ENCODE measurements at places on chromosomes 6 and 20.

GRCh38 chr6:111692327-111693164 is 86.9 kb upstream of the TRAF3IP2 start:
- DNase-seq, result no peak

GRCh38 chr6:155089746-155090145 is 94.6 kb downstream of the TIAM2 start:
- DNase-seq, result peak; percentile 9

DNA sequence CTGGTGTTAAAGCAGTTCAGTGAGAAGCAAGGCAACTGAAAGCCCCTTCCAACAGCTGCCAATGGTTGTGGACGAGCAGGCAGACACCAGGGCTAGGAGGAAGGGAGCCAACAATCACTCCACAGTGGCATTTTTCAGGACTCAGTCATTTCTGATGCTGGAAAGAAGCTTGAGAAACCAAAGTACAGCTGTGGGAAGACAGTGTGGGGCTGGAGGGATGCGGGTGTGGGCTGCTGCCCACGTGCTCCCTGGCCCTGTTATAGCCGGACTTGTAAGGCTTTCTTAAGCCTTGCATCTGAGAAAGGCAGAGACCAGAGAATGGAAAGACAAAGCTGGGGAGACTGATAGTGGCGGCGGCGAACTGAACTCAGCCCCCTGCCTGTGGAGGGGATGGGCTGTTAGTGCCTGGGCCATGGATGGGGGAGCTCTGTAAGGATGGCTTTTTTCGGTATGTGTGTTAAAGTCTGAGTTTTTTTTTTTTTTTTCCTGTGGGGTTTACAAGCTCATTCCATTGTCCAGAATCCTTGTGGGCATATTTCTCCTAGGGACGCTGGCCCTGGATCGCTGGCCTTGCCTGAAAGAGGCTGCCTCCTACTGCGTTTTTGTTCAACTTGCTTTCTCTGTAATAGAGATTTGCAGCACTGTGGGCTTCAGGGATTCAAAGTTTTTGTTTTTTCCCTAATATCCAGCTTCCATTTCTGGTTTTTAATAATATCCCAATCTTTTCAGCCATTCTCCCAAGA is 91.7 kb downstream of the GJA10 start:
- DNase-seq, result peak; percentile 96

DNA sequence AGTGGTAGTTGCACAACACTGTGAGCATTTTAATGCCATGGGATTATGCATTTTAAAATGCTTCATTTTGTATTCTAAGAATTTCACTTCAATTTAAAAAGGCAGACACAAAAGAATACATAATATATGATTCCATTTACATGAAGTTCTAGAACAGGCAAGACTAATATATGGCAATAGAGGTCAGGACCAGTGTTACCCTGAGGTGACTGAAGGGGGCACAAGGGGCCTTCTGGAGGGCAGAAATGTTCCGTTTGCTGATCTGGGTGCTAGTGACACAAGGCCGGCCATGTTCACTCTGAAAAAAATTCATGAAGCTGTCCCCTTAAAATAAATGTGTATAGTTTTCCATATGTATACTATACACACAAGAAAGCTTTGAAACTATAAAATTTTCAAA is 28.5 kb downstream of the TASP1 start:
- no peak for DNase-seq

GRCh38 chr6:18477301-18477941 is 90.3 kb downstream of the RNF144B start:
- peak; percentile 37 for DNase-seq

DNA sequence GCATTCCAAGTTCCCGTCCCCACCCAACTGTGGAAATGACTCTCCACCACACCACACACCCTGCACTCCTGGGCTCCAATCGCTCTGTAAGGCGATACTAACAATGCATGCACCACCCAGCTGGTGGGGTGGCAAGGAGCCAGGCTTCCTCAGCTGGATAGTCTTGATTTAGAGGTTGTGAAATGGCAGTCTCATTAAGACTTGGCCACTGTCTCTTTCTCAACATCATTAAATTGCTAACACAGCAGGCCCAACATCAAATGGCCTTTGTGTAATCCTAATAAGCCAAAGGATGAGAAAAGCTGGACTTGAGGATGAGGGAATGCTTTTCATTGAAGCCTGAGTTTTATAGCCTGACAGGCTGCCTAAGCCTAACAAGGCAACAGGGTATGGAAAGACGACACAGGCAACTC is 223.7 kb downstream of the GMDS start:
- peak; percentile 88 for DNase-seq

DNA sequence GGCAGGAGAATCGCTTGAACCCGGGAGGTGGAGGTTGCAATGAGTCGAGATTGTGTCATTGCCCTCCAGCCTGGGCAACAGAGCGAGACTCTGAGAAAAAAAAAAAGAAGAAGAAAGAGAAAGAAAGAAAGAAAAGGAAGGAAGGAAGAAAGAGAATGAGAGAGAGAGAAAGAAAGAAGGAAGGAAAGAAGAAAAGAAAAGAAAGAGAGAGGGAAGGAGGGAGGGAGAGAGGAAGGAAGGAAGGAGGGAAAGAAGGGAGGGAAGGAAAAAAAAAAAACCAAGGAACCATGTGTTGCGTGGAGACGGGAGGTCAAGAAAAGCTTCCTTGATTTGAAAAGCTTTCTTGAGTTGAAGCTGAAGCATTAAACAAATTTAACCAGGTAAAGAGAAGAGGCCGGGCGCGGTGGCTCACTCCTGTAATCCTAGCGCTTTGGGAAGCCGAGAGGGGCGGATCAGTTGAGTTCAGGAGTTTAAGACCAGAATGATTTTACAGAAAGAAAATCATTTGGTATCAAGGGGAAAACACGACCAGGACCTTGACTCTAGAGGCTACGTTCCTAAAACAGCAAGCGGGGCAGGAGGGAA is 90.5 kb upstream of the PRSS16 start:
- DNase-seq, result peak; percentile 8

GRCh38 chr20:38307371-38308046 is 3.6 kb downstream of the BPI start:
- peak; percentile 85 for DNase-seq

- peak; percentile 19 for DNase-seq
Measured at GRCh38 chr6:148351309-148351708, 8.7 kb downstream of the SASH1 start.

DNA sequence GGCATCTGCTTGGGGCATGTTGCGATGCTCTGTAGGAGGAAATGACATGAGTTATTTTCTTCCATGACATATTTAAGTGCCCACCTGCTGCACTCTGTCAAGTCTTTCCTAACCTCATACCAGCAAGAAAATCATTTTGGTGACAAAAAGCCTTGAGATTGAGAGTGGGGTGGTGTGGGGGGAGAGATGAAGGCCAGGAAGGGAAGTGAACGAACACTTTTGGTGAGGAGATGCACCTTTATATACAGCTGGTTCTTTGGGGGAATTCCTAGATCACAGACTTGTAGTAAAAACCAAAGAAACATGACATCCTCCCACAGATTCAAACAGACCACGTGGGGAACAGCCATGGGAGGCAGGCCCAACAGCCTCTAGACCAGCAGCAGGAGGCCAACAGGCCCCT is 26.1 kb downstream of the NCOA5 start:
- DNase-seq, result no peak

DNA sequence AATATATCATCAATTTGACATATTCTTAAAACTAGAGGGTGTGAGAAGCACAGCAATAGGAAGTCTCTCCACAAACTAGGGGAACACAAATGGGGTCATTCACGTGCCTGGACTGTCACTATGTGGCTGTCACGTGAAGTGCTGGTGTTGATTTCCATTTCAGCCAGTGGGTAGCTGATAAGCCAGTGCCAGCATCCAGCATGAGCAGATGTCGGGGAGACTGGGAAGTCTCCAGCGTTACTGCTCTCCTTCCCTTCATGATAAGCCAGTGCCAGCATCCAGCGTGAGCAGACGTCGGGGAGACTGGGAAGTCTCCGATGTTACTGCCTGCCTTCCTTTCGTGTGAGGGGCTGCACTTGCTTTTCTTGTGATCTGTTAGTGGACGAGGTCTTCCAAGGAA is 5.6 kb upstream of the SLC17A9 start:
- no peak for DNase-seq

GRCh38 chr6:24824142-24824938 is 25.6 kb upstream of the ARMH2 start:
- no peak for DNase-seq

DNA sequence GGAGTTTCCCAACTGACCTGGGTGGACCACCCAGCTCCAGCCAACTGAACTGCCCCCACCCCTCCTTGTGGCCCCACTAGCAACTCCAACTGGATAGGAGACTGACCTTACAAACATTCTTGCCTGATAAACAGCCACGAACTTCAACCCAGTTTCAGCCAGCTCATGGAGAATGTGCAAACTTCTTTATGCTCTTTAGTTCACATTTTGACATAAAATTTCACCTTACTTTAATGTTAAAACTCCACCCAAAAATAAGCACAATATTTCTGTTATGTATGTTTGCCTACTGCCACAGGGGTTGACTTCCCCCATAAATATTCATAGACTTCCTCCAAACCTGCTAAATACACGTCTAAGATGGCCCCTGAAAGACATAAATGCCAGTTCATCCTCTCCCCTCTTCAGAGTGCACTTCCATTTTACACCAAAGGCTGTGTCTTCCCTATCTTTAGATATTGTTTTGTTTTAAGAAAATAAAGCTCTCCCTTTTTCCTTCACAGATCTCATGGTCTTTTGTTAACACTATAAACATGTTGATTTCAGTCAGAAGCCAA is 643.7 kb downstream of the EPM2A start:
- no peak for DNase-seq

DNA sequence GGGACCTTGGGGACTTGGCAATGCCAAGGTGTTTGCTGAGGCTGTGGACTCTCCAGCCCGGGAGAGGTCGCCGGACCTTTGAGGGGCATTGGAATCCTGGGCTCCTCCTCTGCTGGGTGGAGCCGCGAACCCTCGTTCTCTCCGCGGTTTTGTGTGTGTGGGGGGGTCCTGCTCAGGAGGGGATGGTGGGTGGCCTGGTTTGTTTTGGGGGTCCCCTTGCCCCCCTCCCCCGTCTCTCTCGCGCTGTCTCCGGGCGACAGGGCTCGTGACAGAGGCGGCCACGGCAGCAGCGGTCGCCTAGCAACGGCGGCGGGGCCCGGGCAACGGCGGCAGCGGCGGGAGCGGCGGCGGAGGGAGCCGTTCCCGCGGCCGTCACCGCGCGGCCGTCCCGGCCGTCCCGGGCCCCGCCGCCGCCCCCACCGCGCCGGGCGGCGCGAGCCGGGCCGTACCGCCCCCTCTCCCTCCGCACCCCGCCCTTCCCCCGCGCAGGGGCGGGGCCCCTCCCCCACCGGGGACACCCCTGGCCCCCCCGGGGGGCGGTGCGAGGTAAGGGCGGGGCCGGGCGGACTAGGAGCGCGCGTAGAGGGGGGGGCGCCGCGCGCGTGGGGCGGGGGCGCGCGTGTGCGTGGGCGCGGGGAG is 7.8 kb downstream of the SYNGAP1 start:
- DNase-seq, result peak; percentile 39

DNA sequence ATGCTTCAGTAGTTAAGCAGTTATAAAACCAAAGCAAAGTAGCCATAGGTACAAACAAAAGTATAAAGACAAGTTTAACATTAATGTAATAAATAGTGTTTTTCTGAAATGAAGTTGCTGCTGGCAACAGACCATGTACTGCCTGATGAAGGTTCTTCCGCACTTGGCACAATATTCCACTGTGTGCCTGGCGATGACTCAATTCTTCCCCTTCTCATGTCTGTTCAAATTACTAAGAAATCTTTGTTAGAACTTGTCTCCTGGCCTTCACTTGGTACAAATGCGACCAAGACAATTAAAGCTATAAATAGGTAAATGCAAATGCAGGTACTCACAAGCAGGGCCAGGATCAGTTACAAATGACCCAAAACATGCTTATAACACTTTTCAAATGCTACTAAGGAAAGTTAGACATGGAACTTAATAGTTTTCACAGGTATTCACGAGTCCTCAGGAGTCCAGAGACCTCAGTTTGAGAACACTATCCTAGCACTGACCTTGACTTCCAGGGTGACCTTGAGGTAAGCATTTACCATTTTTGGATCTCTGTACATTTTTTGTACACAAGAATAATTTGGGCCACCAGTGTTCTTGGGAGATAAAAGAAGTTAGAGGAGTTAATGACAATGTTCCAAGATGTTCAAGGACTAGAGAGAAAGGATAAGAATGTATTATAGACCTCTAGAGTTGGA is 8.1 kb upstream of the DDR1 start:
- DNase-seq, result peak; percentile 7

GRCh38 chr6:6179858-6180623 is 140.4 kb downstream of the F13A1 start:
- no peak for DNase-seq

DNA sequence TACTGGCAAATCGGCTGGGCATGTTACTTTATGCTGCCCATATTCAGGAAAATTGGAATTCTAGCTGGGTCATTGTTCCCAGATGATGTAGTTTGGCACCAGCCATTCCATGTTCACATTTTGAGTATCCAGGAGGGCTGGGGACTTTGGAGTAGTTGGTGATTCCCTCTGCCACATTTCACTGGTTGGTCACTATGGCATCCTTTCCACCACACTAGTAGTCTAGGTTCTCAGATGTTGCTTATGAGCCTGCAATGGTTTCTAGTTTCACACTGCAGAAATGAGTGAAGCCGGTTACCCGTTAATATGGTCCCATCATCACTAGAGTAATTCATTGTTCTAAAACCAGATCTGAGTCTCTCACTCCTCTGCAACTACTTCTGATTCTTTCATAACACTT is 4.6 kb downstream of the PTPN1 start:
- DNase-seq, result no peak

DNA sequence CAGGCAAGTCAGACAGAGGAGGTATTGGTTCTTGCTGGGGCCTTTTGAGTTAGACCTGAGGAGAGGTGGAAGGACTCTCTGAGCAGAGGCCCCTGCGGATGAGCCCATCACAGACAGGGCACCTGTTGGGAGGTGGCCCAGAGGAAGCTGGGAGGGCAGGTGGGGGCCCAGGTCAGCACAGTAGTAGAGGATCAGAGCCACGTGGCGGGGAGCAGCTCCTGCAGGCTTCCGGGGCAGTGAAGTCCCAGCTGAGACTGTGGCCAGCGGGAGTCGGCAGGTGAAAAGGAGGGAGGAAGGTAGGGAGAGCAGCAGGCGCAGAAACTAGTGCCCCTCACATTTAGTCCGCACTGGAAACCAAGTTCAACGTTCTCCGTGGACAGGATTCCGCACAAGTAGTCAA is 61.8 kb downstream of the RSPH3 start:
- DNase-seq, result no peak

All from EH (cell line).